ENCODE measurements at places on chromosomes 4 and X.

DNA sequence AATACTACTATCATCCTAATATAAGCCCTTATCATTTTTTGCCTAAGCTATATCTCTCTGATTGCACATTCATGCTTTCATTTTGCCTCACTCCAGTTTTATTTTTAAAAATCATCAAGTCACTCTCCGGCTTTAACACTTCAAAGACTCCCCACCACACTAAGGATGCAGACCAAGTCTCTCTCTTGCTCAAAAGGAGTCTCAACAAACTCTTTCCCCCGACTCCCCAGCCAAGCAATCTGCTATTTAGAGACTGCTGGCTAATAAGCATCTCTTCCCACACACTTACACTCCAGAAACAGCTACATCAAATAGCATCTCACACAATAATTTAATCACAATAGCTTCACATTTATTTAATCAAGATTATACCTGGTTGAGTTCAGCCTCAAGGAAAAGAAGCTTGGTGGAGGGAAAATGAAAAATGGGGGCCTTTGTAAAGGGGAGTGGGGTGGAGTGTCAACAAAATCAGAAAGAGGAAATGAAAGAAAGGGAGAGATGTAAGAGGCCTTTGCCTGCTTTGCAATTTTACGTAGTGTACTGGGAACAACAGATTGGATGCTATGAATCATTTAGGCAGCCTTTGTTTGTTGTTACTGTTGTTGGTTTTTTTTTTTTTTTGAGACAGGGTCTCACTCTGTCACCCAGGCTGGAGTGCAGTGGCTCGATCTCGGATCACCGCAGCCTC, 104.1 kb upstream of the MCF2 start:
- DNase-seq: no peak

GRCh38 chrX:107440187-107440586, 9.3 kb upstream of the FRMPD3 start:
- no peak for DNase-seq

DNA sequence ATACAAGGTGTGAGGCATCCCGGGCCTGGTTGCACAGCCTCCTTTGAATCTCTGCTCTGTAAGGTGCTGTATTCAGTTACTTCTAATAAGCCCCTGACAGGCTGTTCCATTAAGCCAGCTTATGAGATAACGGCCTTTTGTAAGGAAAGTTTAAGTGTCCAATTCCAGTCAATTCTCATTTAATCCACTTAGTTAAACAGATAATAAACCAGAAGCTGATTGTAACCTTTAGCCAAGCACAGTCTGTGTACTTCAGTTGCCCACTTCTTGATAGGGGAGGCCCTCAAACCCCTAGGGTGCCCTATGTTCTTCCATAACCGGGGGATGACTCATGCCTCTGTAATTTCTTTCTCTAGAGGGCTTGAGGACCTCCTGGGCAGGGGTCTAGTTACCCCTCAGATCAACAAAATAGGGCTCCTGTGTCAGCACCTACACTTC, 63.4 kb downstream of the RASL11B start:
- DNase-seq: no peak

DNA sequence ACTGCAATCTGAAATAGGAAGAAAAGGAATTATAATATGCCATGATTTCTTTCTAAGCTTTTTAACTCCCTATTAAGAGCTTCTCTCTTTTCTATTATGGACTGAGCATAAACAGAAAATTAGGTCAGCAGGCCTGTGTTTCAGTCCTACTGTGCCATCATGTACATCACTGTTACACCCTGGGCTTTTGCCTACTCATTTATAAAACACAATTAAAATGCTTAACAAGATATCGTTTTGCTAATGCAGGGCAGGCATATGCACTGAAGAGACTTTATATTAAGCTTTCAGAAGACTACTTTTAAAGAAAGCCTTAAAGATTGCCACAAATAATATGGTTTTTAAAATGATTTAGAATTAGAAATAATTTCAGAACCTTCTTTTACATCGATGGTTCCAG, 828 bp upstream of the BBS12 start:
- no peak for DNase-seq

GRCh38 chr4:19657856-19658255, 593.8 kb upstream of the SLIT2 start:
- no peak for DNase-seq

Data from activated naive CD4-positive, alpha-beta T cell treated with anti-CD3 and anti-CD28 coated beads, Interleukin-2, amount 10 ng/mL, durations not matched to agents 7 days and 5 days (primary cell).